ENCODE measurements at places on chromosomes 6 and 20. TPM values are rescaled to one million over a fixed set of nuclear protein-coding genes. Genes with fewer than 3 reads are reported as not detected.

Gene LRRC73
- 0.24 TPM for polyA plus RNA-seq

Gene SAMD10
- 13.1 TPM for polyA plus RNA-seq

Gene PCSK2
- polyA plus RNA-seq = 0.02 TPM

Gene PSMB9
- 25.5 TPM for polyA plus RNA-seq

Gene TBCC
- polyA plus RNA-seq = 17.7 TPM

Gene SOX4
- polyA plus RNA-seq = 3.0 TPM

Gene YTHDF1
- 13.1 TPM for polyA plus RNA-seq

Gene OPRL1
- 0.13 TPM for polyA plus RNA-seq

Gene OR2B6
- not detected for polyA plus RNA-seq

Gene TSPO2
- polyA plus RNA-seq = 0.04 TPM

Gene PRSS16
- polyA plus RNA-seq = 8.9 TPM

Gene SLC17A4
- polyA plus RNA-seq = not detected

Gene FKBP1C
- polyA plus RNA-seq = 0.04 TPM

Gene SOBP
- polyA plus RNA-seq = 0.59 TPM

Gene DLK2
- 18.7 TPM for polyA plus RNA-seq

Gene RIPOR3
- polyA plus RNA-seq = 5.2 TPM

Gene MAS1
- not detected for polyA plus RNA-seq

Gene BACH2
- polyA plus RNA-seq = 0.26 TPM

Gene MYLK4
- polyA plus RNA-seq = 0.59 TPM

Gene KIF25
- 0.05 TPM for polyA plus RNA-seq

Gene SPATA25
- 0.76 TPM for polyA plus RNA-seq

Gene APOBEC2
- not detected for polyA plus RNA-seq

Gene ZNF165
- polyA plus RNA-seq = 3.0 TPM

Gene ZC2HC1B
- 0.08 TPM for polyA plus RNA-seq

Gene ADGRB3
- polyA plus RNA-seq = 0.08 TPM

Gene DEFB124
- 0.16 TPM for polyA plus RNA-seq

Gene HLA-DOA
- polyA plus RNA-seq = 1.5 TPM

Gene AVP
- polyA plus RNA-seq = not detected

Gene HLA-DQB1
- 53.2 TPM for polyA plus RNA-seq

Gene LGSN
- polyA plus RNA-seq = not detected

Gene TMEM151B
- polyA plus RNA-seq = not detected

Gene CNKSR3
- 12.0 TPM for polyA plus RNA-seq

Gene TDRD6
- polyA plus RNA-seq = 0.11 TPM

Gene PPP1R16B
- 1.0 TPM for polyA plus RNA-seq

Gene PBOV1
- polyA plus RNA-seq = not detected

Gene FYN
- 8.4 TPM for polyA plus RNA-seq

Gene ECT2L
- polyA plus RNA-seq = 0.05 TPM

Gene OR2H1
- not detected for polyA plus RNA-seq

Gene OPRM1
- polyA plus RNA-seq = not detected

All from esophagus (tissue), 2 donors.